NCI-H345 (cell line): ENCODE measurements at places on chromosomes 13 and 19.

GRCh38 chr19:45079063-45079910, at the start of gene GEMIN7:
Gene GEMIN7, plus strand, starts transcription at chr19:45079260. Its CDS starts 10,855 bp downstream, at chr19:45090115.
- DNase-seq = peak; percentile 67

DNA sequence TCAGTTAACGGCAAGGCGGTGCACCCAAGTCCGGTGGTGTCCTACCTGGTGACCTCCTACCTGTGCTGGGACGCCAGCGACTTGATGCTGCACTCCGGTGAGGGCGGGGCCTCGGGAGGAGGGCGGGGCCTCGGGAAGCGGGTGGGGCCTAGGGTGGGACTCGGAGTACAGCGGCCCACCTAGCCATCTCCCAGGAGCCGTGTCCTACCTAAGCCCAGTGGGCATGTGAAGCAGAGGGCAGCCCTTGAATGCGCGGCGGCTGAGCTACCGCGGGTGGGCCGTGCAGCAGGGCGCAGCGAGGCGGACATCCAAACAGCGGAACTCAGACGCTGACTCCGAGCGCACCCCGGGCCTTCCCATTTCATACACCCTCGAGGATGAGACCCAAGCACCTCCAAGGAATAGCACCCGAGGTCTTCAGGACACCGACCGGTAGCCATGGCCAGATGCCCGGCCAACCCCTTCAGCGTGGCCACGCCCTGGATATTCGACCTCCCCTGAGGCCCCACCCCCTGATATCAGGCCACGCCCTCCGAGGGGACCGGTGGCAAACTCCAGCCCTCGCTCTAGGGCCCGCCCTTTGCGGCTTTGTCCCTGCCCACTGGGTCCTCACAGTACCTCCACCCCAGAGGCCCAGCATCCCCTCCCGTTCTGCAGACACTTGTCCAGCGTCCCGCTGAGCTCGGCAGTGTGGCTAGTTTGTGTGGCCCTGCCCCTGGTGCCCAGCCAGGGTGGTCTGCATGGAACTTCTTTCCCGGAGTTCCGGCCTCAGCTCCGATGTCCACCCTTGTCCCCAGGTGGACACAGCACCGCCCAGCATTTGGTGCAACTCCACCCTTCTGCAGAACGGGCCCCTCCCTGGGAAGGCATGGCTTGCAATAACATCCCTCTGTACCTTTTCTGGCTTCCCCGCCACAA, 5.4 kb downstream of the KLK1 start:
- DNase-seq = peak; percentile 84

DNA sequence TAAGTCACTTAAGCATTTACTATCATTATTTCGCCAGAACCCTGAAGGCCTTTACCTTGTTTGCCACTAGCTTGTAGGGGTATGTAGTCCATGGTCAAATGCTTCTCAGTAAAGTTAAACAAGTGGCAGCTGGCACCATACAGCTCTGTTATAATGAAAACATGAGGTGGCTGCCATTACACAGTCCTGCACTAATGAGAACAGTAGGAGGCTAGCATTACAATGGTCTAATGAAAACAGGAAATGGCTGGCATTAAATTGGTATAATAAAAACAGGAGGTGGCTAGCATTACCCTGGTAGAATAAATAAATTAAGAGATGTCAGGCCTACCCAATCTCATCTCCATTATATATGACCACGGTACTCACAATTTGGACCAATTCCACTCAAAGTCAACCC, 107.5 kb downstream of the PCDH17 start:
- DNase-seq = no peak

DNA sequence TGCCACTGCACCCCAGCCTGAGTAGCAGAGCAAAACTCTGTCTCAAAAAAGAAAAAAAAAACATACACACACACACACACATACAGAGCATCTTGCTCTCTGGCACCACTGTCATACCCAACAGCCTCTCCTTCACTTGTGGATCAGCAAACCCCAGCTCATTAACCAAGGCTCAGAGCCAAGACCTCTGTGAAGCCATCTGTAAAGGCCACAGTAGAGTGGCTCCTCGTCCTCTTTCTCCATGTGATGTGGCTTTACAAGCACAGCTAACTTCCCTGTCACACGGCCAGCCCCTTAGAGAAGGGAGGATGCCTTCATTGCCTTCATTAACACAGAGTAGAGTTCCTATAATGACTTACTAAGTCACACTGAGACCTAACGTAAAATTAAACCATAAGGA, 62.7 kb upstream of the LSM14A start:
- no peak for DNase-seq

- DNase-seq = no peak
Measured at GRCh38 chr13:87235621-87236020, 435.6 kb upstream of the SLITRK5 start.

DNA sequence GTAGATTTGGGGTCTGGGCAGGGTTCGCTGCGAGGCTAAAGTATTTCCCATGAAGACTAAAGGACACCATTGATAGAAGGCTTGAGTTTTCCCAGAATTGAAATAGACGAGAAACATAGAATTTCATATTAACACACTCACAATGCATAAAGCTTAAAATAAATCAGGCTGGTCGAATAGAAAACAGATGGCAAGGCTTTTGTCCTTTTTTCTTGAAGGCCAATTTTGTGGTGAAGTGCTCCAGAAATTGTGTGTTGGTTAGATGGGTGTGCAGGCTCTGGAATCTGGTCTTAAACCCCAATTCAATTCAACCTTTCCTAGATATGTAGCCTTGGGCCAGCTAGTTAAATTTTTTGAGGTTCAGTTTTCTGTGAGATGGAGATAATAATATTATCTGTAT, 56.9 kb upstream of the LRCH1 start:
- DNase-seq = no peak

DNA sequence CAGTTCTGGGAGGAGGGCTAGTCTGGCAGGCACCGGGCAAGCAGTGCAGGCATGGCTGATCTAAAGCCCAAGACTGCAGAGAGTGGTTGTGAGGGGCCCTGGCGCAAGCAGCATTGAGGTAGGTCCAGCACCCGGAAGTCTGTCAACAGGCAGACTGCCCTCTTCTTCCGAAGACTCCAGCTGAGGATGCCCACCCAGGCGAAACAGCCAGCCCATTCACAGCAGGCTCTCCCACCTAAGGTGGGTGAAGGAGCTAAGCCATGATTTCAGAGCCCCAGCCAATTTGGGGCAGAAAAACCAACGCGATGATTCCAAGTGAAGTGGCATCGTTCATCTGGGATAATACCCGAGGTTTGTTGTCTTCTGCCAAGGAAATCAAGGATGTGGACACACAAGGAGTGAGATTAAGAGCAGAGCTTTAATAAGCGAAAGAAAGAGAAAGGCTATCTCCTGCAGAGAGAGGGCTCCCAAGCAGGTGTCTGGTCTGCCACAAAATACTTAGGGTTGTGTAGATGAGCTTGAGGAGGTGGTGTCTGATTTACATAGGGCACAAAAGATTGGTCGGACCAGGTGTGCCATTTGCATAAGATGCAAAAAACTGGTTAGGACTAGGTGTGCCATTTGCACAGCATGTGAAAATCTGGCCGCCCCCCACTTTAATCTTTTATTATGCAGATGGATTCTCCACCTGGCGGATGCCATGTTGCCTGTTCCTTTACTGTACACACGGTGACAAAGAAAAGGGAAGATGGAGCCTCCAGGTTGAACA, 22.6 kb downstream of the FAM124A start:
- DNase-seq = no peak

GRCh38 chr13:98454389-98454881, 122.5 kb downstream of the STK24 start:
- peak; percentile 84 for DNase-seq

GRCh38 chr19:40862333-40862732, 12.1 kb upstream of the CYP2A6 start:
- no peak for DNase-seq

- DNase-seq = no peak
Measured at GRCh38 chr13:38341149-38341692, 8.4 kb upstream of the UFM1 start.

GRCh38 chr19:29978080-29978479, 36.0 kb downstream of the URI1 start:
- no peak for DNase-seq

- peak; percentile 44 for DNase-seq
Measured at GRCh38 chr13:113292021-113292862, 4.8 kb upstream of the LAMP1 start.

DNA sequence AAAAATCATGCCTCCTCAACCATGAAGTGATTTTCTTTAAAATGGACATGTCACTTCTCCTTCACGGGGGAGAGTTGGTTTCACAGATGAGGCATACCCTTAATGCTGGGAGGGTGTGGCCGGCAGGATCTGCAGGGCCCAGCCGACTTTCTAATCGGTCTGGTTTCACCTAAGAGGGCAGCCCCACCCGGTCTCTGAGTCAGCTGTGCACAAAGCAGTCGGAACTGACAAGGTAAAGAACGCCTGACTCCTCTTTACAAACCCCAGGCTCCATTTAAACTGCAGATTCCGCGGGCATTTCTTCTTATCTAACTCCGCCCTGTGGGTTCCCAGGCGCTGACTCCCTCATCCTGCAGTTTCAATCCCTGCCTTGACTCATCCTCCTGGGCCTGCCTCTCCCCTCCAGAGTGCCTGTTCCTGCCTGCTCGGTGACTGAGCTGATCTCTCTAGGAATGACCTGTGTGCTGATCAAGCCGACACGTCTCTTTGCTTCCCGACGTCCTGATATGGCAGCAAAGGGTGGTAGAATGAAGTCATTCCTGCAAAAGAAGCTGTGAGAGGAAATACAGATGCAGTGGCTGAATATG, 63.4 kb downstream of the EFNB2 start:
- no peak for DNase-seq

GRCh38 chr13:52411629-52412028, 5.7 kb upstream of the THSD1 start:
- DNase-seq = no peak

- DNase-seq = no peak
Measured at GRCh38 chr13:65926750-65927171, 1303.4 kb downstream of the PCDH9 start.

DNA sequence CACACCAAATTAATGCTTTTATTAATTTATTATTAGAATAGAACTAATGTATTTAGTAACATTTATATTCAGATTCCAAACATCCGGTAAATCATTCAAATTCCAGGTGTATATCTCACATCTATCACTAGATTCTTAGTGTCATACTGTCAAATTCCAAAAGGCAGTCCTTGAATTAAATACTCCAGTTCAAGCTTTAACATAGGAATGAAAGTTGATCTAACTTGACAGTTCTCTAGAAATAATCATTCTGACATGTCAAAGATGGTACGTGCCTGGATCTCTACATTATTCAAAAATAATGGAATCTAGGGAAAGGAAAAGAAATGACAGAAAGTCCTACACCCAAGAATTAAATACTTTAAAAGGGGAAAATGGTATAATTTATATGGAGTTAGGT, 1161.5 kb downstream of the PCDH9 start:
- no peak for DNase-seq

DNA sequence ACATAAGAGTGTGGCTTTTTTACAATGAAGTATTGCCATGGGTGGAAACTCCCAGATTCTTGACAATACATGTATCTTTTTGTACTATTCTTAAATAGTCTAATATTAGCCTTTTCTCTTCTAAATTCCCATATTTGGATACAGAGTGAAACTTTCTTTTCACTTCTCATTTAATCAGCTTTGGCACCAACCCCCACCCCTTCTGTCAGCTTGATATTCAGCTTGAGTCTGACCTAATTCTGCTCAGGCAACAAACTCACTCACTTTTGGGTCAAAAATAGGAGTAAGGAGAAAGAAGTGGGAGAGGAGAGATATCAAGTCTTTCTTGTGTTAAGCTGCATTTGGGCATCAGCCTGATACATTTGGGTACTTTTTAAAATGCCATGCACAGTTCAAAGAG, 397.5 kb downstream of the COG6 start:
- no peak for DNase-seq

- DNase-seq = no peak
Measured at GRCh38 chr13:90800082-90800746, 547.3 kb upstream of the MIR17HG start.

DNA sequence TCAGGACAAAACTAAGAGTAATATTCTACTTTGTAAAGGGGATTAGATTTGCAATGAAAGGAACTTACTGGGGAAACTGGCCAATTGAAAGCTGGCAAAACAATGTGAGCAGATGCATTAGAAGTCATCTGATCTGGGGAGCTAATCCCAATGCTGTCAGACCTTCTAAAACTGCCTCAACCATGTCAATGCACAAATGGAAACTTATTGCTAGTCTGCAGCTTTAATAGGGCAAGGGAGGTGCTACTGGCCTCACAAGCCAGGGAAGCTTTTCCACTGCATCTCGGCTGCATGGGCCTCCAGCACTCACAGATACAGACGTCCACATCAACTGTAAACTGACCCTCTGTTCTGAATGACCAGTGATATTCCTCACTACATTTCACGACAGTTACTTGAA, 154.2 kb downstream of the LHFPL6 start:
- no peak for DNase-seq

- DNase-seq = no peak
Measured at GRCh38 chr19:54247106-54247930, 4.7 kb upstream of the LILRA6 start.

GRCh38 chr13:39522329-39522728, 80.7 kb downstream of the LHFPL6 start:
- no peak for DNase-seq

- peak; percentile 55 for DNase-seq
Measured at GRCh38 chr13:106597749-106598395, 29.9 kb upstream of the ARGLU1 start.

- no peak for DNase-seq
Measured at GRCh38 chr19:7706955-7707456, 5.1 kb upstream of the FCER2 start.

GRCh38 chr13:32624441-32624840, 38.2 kb downstream of the PDS5B start:
- DNase-seq = no peak

DNA sequence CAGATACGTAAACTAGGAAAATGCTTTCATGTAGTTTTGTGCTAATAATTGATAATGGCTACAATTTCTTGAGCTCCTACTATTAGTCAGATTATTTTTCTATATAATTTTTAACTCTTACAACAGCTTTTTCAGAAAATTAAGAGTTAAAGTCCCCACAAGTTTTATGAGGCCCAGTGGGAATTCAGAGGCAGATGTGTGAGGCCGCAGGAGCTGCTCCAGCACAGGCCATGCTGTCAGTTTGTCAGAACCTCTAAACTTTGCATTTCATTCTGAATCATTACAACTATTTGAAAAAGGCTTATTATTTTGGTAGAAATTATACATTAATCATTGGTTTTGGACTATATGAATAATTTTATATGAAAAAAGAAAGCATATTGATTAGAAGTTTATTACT, 370.8 kb downstream of the MYO16 start:
- DNase-seq = no peak
